ENCODE measurements at places on chromosomes 5 and 9.
A peak's percentile ranks its signal among the peaks of the same experiment; 100 is the strongest.

DNA sequence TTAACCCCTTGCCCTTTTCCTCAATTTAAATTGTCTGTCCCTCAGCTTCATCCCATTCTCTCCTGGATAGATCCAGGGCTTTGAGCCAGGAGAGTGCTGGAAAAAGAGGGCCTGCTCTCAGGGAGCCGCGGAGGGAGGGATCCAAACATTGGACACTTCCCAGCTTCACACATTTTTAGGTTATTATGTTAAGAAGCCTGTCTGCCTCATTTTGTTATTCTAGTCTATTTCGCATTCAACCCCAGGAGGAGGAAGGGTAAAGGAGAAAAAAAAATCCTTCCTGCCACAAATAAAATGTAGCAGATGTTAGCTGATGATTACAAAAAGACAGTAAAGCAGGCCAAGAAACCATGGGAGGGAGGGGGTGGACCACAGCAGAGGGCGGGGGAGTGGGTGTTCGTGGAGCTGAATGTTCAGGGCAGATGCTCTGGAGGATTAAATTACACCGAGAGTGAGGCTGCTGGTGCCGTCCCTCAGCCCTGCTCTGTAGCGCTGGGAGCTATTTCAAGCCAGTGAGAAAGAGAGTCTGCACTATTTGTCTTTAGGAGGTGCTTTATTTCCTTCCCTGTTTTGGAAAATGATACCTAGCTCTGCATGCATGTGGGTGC is 60.6 kb upstream of the ZFR start:
- no peak for DNase-seq

GRCh38 chr5:99023330-99023729 is 94.5 kb upstream of the CHD1 start:
- DNase-seq = no peak

DNA sequence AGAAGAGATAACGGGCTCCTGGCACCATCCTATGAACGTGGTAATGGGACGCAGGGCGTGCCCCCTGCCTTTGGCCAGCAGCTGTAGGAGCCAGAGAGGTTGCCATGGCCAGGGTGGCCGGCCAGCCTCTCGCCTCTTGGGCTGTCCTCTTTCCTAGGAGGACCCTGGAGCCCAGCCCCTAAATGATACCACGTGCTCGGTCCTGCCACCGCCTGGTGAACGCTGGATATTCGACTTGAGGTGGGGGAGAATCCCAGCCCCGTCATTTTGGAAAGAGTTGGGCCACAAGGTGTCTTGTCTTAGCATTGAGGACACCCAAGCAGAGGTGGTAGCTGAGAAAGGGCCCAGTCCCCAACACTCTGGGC is 391 bp upstream of the NRG2 start:
- no peak for DNase-seq

DNA sequence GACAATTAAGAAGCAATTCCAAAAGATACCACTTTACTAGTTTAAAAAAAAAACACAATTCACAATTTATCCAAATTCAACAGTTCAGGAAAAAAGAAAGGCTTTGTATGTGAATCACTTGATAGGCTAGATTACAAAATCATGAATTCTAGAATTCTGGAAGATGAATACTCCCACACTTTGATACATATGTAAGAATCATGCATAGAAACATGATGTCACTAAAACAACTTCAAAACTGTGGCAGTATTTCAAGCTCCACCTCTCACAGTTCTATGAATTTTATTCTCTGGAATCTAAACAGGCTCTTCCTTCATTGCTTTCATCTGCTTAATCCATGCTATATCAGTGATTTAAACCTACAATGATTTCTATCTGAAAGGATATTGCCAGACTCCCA is 51.0 kb downstream of the GNAQ start:
- no peak for DNase-seq

GRCh38 chr5:110055302-110055701 is 365.6 kb downstream of the MAN2A1 start:
- peak; percentile 79 for DNase-seq

DNA sequence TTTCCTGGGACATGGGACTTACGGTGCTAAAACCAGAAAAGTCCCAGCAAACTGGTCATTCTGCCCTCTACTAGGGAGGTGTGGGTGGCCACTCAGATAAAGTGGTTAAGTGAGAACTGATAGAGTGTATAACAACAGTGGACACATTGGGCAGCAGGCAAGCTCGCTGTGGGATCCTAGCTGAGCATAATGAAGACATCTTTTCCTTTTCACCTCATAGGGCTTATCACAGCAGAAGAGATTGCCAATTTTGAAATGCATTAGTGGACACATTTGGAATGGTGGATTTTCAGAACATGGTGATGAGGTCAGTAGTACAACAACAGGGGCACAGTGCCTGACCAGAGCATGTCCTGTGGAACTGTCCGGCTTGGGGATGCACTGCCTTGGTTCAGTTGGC is 477.1 kb upstream of the KIF2A start:
- no peak for DNase-seq

GRCh38 chr5:105536675-105537074 is 1974.1 kb upstream of the NUDT12 start:
- no peak for DNase-seq

DNA sequence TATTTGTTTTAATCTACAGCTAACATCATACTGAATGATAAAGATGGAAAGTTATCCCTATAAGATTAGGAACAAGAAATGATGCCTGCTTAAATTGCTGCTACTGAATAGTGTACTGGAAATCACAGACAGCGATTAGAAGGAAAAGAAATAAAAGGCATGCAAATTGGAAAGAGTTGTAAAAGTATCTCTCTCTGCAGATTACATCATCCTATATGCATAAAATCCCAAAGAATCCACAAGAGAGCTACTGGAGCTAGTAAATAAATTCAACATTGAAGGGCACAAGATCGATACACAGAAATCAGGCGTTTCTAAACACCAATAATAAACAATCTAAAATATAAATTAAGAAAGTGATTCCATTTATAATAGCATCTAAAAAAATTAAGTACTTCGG is 75.3 kb upstream of the SIMC1 start:
- DNase-seq = no peak

All from epithelial cell of proximal tubule (primary cell).